EH (cell line): ENCODE measurements at places on chromosomes 6 and 20.

- DNase-seq = no peak
Observed at GRCh38 chr20:8601542-8601912, 467.4 kb upstream of the PLCB4 start.

DNA sequence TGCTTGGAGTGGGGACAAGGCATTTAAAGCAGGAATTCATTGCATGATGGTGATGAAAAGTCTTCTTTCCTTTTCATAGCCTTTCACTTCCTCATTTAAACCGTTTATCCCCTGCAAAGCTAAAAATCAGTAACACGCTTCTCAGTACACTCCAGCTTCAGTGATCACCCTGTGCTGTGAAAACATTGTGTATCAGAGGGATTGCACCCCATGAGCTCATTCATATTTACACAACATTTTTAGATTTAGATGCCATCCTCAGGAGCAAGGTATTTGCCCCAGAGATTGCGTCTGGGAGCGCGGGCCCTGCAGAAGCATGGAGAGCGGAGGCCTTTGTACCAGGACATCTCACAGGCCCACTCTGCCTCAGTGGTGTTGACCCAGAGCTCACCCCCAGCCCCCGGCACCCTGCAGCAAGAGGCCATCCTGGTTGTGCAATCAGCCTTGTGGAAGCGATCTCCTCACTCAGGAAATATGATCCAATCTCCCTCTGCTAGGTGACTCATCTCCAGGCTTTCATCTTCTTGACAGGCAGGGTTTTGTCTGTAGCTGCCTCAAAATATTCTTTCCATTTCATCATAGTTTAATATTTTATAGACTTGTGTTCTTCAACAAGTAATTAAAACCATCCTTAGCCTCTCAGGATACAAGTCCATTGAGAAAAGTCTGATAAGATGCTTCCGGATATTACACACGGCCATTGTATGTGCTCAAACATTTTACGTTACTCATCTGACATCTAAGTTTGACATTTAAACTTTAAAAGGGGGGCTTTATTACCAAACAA, 38.9 kb upstream of the THBS2 start:
- peak; percentile 97 for DNase-seq

GRCh38 chr6:6256886-6257285, 63.6 kb downstream of the F13A1 start:
- no peak for DNase-seq

- DNase-seq = no peak
Observed at GRCh38 chr6:116395647-116396046, 24.9 kb downstream of the DSE start.

GRCh38 chr6:27275025-27275956, 27.8 kb downstream of the PRSS16 start:
- peak; percentile 18 for DNase-seq

GRCh38 chr6:17879184-17879583, 108.3 kb downstream of the KIF13A start:
- peak; percentile 38 for DNase-seq

GRCh38 chr6:14316651-14317386, 199.2 kb downstream of the CD83 start:
- peak; percentile 14 for DNase-seq

DNA sequence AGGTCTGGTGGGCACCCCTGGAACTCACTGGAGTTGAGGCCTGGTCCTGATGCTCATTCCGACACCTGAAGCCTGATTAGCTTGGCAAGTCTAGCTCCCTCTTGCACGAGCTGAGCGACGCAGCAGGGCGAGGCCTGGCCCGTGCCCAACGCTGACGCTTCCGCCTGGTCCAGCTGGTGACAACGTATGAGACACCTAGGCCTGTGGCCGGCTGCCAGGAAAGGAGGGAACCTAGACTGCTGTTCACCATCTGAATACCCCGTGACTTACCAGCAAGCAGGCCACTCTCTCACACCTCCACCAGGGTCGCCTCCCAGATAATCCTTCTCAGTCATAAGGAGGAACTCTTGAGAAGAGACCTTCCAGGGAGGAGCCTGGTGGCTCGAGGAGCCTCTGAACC, 24.5 kb downstream of the YTHDF1 start:
- DNase-seq = no peak

- DNase-seq = peak; percentile 4
Observed at GRCh38 chr6:106451439-106451838, 90.9 kb downstream of the CRYBG1 start.

- DNase-seq = peak; percentile 93
Observed at GRCh38 chr6:143579703-143580102, 68.2 kb upstream of the FUCA2 start.

DNA sequence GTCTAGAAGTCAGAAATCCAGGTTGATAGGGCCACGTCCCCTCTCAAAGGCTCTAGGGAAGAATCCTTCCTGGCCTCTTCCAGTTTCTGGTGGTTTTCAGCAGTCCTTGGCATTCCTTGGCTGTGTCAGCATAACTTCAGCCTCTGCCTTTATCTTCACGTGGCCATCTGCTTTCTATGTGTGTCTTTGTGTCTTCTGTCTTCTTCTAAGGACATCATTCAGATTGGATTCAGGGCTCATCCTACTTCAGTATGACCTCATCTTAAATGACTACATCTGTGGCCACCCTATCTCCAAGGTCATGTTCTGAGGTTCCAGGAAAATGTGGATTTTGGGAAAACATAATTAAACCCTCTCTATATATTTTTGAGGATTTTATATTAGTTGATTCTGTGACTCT, 23.0 kb downstream of the C6orf89 start:
- DNase-seq = no peak

DNA sequence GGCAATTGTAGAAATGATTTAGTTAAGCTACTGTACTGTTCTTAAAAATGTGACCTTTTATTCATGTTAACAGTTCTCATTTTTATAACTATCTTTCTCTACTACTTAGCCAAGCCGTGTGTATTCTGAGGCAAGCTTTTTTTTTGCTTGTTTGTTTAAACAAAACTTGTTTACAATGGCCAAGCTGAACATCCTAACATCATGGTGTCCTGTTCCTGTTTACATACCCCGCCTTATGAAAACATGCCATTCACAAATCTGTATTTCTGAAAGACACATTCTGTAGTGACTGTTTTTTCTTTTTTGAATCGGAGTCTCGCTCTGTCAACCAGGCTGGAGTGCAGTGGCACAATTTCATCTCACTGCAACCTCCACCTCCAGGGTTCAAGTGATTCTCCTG, 140.9 kb downstream of the NCOA3 start:
- DNase-seq = no peak

GRCh38 chr6:42899871-42900270, 16.0 kb upstream of the PTCRA start:
- DNase-seq = no peak
